ENCODE measurements at places on chromosomes 1 and 21.
A peak's percentile ranks its signal among the peaks of the same experiment; 100 is the strongest.

DNA sequence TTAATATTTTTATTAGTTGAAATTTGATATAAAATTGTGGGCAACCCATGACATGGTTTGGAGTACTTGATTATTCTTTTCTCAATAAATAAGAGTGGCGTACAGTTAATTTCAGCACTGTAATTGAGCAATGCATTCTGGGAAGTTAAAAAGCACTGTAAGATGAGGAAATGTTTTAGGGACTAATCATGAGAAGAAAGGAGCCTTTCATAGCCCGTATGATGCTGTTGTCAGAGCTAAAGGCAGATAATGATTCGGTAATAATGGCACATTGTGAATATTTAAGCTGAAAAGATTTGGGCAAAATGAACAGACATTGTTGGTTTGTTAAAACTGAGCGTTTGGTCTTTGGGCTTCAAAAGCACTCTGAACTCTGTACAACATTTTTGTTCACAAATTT lies 139.3 kb downstream of the NFIA start:
- no peaks in the 10 kb centered on the region for H3K27me3 ChIP-seq
- H3K4me3 ChIP-seq = no peak overlapping the region
- no peak overlapping the region for H3K27ac ChIP-seq
- DNase-seq = no peak
- H3K4me1 ChIP-seq = no peaks in the 10 kb centered on the region

DNA sequence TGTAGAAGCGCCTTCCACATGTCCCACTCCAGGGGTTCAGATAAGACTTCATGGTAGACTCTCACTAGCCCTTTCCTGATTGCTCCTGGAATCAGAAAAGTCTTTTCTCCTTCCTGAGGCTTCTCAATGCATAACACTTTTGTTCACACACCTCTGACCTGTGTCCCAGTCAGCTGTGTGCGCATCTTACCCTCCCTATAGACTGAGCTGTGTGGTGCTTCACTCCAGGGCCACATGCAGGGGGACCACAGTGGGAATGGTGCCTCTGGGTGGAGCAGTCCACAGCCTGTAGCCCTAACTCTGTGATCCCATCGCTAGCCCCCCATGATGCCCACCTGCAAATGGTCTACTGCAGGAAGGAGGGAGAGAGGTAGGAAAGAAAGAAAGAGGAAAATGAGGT lies 84.0 kb upstream of the TLR5 start:
- H3K36me3 ChIP-seq = no peaks in the 10 kb centered on the region
- no peak for DNase-seq
- peak overlapping the region; percentile 57 for H3K27ac ChIP-seq
- H3K4me3 ChIP-seq = no peak overlapping the region

DNA sequence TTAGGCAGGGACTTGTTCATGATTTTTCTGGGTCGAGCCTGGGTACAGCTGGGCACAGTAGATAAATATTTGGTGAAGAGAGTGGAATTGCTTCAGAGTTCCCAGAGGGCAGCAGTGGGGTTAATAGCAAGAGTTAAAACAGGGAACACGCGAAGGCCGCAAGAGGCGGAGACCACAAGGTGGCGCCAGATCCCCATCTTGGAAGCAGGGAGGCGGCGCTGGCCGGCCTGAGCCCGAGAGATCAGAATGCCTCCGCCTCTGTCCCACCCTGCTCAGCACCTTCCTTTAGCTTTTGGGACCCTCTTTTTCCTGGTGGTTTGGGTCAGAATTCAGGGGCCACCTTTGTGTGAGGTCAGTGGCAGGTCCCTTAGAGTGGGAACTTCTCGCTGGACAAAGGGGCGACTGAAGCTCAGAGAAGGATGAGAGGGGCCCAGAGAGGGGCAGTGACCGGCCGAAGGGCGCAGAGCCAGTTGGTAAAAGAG lies 6.5 kb upstream of the PADI2 start:
- peaks cover 29% of the 10 kb centered on the region for H3K27me3 ChIP-seq
- H3K4me3 ChIP-seq = no peak overlapping the region
- peaks cover 25% of the 10 kb centered on the region for H3K4me1 ChIP-seq
- DNase-seq = peak; percentile 98

DNA sequence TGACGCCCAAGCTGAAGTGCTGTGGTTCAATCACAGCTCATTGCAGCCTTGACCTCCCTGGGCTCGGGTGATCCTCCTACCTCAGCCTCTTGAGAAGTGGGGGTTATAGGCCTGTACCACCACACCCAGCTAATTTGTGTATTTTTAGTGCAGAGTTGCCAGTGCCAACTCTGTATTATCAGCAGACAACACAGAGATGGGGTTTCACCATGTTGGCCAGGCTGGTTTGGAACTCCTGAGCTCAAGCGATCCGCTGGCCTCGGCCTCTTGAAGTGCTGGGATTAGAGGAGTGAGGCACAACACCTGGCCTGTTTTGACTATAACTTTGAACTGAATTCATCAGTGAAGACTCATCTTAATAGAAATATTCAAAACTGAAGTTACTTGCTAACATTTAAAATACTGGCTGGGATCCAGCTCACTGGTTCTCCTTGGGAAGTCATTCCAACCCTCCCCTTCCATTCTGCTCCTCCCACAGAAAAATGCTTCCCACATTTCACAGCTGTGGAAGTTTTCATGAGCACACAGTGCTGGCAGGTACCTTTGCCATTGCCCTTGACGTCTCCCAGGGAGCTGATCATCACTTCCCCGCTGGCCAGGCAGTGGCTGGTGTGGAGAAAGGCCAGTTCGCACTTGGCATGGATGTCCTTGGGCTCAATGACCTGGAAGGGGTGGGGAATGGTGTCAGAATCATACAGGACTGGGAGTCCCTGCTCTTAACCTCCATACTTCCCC lies 4.7 kb downstream of the SELENBP1 start:
- H3K4me3 ChIP-seq = no peak overlapping the region
- no peaks in the 10 kb centered on the region for H3K27me3 ChIP-seq
- H3K4me1 ChIP-seq = peaks cover 36% of the 10 kb centered on the region
- peaks cover 55% of the 10 kb centered on the region for H3K36me3 ChIP-seq
- H3K27ac ChIP-seq = no peak overlapping the region

DNA sequence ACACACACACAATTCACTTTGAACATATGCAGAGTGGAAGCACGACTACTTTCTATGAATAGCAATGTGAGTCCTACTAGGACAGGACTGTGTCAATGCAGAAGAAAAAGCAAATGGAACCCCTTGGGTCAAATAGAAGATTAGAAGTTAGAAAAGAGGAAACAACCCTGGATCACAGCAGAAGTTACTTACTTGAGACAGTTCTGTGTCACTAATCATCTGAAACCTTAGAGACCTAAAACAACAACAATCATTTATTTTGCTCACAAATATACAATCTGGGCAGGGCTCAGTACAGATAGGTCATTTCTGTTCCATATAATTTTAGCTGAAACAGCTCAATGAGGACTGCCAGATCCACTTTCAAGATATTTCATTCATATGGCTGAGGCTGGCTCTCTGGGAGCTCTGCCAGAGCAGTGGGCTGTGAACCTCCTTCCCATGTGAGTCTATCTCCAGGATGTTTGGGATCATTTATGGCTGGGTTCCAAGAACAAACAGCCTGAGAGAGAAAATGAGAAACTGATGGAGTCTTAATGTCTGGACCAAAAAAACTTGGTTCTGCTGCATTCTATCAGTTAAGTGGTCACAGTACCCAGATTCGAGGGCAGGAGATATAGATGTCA lies 42.5 kb upstream of the IL10 start:
- DNase-seq = no peak
- no peak overlapping the region for H3K27ac ChIP-seq
- no peaks in the 10 kb centered on the region for H3K27me3 ChIP-seq

- no peak overlapping the region for H3K4me3 ChIP-seq
- H3K36me3 ChIP-seq = no peaks in the 10 kb centered on the region
- H3K27ac ChIP-seq = no peak overlapping the region
- H3K27me3 ChIP-seq = peaks cover 3% of the 10 kb centered on the region
These were observed 42.6 kb upstream of the CTPS1 start for GRCh38 chr1:40936931-40937339.

GRCh38 chr1:57091642-57092041 lies 125.8 kb upstream of the C8B start:
- H3K27me3 ChIP-seq = peaks cover 11% of the 10 kb centered on the region
- no peak for DNase-seq
- no peak overlapping the region for H3K27ac ChIP-seq
- H3K4me1 ChIP-seq = peaks cover 7% of the 10 kb centered on the region

DNA sequence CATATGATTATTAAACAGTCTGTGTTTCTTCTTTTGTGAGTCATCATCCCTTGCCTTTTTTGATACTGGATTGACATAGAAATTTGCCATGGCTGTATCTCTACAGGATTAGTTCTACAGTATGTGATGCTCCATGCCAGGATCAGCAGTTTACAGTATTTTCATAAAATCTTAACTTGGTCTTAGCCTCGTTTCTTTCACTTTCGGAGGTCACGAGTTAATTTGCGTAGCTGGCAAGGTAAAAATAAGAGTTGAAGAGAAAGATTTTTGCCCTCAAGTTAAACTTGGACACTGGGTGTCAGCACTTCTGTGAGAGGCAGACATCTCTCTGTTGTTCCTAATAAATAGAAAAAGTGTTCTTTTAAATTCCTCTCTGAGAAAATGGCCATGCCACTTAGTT lies 79.1 kb downstream of the CACNA1E start:
- H3K4me1 ChIP-seq = peaks cover 3% of the 10 kb centered on the region
- no peak for DNase-seq
- H3K27ac ChIP-seq = no peak overlapping the region
- peaks cover 7% of the 10 kb centered on the region for H3K27me3 ChIP-seq
- no peak overlapping the region for H3K4me3 ChIP-seq
- peaks cover 9% of the 10 kb centered on the region for H3K36me3 ChIP-seq

DNA sequence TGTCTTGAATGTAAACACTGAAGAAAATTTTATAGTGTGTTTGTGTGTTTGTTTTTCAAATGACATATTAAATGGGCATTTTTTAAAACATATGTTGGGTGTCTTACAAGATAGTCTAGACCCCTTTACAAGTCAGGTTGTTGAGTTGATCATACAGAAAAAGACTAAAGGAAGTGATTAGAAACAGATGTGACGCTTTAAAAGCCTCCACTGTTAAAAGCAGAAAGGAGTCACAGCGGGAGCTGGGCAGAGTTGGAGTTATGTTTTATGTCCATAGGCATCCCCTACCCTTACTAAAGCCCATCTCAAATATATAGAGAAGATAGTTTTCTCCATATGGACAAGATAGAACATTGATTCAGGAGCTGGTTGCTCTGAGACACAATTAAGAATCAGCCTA lies 393.9 kb downstream of the PLPP3 start:
- peak; percentile 18 for DNase-seq
- no peaks in the 10 kb centered on the region for H3K36me3 ChIP-seq
- H3K27ac ChIP-seq = no peak overlapping the region
- peaks cover 58% of the 10 kb centered on the region for H3K4me1 ChIP-seq
- H3K27me3 ChIP-seq = no peaks in the 10 kb centered on the region
- no peak overlapping the region for H3K4me3 ChIP-seq

DNA sequence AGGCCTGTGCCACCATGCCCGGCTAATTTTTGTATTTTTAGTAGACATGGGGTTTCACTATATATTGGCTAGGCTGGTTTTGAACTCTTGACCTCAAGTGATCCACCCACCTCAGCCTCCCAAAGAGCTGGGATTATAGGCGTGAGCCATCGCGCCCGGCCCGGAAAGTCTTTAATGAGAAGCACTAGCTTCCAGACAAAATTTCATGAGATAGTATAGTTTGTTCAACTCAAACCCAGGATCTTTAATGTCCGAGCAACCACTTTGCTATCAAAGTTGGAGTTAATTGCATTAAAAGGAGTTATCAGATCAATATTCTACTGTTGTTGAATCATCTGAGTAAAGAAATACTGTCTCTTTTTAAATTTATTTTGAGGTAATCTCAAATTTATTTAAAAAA lies 4.8 kb downstream of the TSNAX start:
- no peak overlapping the region for H3K4me3 ChIP-seq
- no peaks in the 10 kb centered on the region for H3K27me3 ChIP-seq
- H3K4me1 ChIP-seq = peaks cover 33% of the 10 kb centered on the region
- no peak overlapping the region for H3K27ac ChIP-seq
- no peak for DNase-seq

GRCh38 chr21:45130324-45130774 lies 56.0 kb downstream of the ADARB1 start:
- H3K27me3 ChIP-seq = peaks cover 16% of the 10 kb centered on the region
- no peak for DNase-seq
- no peak overlapping the region for H3K4me3 ChIP-seq
- H3K27ac ChIP-seq = no peak overlapping the region

DNA sequence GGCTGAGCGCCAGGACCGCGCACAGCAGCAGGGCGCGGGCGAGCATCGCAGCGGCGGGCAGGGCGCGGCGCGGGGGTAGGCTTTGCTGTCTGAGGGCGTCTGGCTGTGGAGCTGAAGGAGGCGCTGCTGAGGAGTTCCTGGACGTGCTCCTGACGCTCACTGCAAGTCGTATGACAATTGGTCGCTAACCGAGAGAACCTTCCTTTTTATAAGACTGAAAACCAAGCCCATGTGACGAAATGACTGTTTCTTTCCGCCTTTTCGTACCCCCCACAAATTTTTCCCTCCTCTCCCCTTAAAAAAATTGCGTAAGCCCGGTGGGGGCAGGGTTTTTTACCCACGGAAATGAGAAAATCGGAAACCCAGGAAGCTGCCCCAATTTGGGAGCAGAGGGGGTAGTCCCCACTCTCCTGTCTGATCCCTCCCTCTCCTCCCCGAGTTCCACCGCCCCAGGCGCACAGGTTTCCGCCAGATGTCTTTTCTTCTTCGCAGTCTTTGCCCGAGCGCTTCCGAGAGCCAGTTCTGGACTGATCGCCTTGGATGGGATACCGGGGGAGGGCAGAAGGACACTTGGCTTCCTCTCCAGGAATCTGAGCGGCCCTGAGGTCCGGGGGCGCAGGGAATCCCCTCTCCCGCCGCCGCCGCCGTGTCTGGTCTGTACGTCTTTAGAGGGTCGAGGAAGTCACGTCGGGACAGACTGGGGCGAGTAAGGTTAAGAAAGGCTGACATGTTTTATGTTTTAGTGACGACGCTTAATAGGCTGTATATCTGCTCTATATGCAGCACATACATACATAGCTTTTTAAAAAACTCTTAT lies at the start of gene PTGS2:
TSS of gene PTGS2 (minus strand) at position 179 of the 817 bp plus-strand sequence. CDS start at position 46, 133 bp downstream.
- peak within 1 kb of the TSS; percentile 5 for H3K27ac ChIP-seq
- peak; percentile 74 for DNase-seq
- H3K4me3 ChIP-seq = peak within 1 kb of the TSS; percentile 90
- peaks cover 8% of the 10 kb centered on the region for H3K4me1 ChIP-seq

GRCh38 chr1:162633081-162633762 lies 958 bp downstream of the DDR2 start:
- peak overlapping the region; percentile 78 for H3K4me3 ChIP-seq
- H3K36me3 ChIP-seq = no peaks in the 10 kb centered on the region
- no peak for DNase-seq
- peak overlapping the region; percentile 83 for H3K27ac ChIP-seq
- H3K27me3 ChIP-seq = no peaks in the 10 kb centered on the region
- H3K4me1 ChIP-seq = peaks cover 65% of the 10 kb centered on the region

- no peak overlapping the region for H3K4me3 ChIP-seq
- H3K27me3 ChIP-seq = peaks cover 4% of the 10 kb centered on the region
- peaks cover 51% of the 10 kb centered on the region for H3K4me1 ChIP-seq
- no peak overlapping the region for H3K27ac ChIP-seq
These were observed 64.1 kb upstream of the LRP8 start for GRCh38 chr1:53391982-53392381.

Measured in nephron progenitor cell (in vitro differentiated cells).